ENCODE measurements at places on chromosomes 3 and 15. TPM values are rescaled to one million over a fixed set of nuclear protein-coding genes. Genes with fewer than 3 reads are reported as not detected.

- DNase-seq = peak; percentile 39
These were observed 20.3 kb downstream of the LAMP3 start for GRCh38 chr3:183142199-183142598.

GRCh38 chr3:11913316-11913715 is 66.6 kb upstream of the TAMM41 start:
- no peak for DNase-seq

DNA sequence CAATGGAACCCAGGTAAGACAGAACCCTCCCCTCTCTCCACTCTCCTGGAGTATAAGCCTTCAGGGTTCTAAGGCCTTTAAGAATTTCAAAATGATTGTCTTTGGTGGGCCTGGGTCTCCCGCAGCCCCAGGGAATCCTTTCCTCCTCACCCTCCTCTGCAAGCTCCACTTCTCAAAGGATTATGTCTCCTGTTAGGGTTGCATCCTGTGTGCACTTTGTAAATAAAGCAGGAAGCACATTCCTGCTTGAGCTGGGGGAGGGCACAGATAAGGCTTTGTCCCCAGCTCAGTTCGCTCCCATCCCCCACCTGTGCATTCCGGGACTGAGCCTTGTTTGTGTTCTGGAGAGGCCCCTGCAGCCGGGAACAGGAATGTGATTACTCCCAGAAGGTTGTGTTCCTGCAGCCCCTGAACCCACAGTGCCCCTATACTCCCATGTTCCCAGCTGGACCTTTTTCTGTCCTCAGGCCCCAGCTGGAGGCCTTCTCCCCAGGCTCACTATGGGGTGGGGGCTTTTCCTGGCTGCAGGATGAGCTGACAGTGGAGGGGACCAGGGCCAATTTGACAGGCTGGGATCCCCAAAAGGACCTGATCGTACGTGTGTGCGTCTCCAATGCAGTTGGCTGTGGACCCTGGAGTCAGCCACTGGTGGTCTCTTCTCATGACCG is 9.5 kb downstream of the TYRO3 start:
- peak; percentile 19 for DNase-seq

- DNase-seq = no peak
These were observed 148.9 kb downstream of the IL20RB start for GRCh38 chr3:137106612-137107240.

DNA sequence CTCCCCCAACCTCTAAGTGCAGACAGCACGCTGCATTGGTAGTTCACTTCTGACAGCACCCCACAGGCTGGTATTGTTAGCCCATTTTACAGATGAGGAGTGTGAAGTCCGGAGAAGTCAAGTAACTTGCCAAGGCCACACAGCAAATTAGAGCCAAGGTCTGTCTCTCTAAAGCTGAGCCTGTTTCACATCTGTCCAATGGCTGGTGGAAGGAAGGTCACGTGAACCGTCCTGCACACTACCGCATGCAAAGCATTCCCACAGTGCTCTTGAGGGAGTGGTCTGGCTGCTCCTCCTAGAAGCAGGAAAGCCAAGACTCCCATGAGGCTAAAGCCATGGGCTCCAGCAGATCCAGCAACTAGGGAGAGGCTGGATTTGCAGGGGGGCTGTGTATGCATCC is 50.0 kb downstream of the MGLL start:
- no peak for DNase-seq

The GPR62 gene
- not detected for total RNA-seq

The SUCLG2 gene
- total RNA-seq = 111 TPM

The RIOX2 gene
- total RNA-seq = 40.8 TPM

DNA sequence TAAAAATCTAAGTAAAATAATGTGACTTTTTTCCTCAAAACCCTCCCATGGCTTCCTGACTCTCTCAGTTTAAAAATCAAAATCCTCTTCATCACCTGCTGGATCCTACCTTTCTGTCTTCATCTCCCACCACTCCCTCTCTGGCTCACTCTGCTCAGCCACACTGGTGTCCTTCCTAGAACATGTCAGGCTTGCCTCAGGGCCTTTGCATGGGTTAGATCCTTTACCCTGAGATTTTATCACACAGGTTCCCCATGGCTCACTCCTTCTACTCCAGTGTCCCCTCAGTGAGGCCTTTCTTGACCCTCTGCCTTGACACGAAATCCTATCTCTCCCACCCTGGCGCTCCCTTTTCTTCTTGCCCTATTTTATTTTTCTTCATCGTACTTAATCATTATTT is 141.8 kb downstream of the RPL22L1 start:
- DNase-seq = no peak

The CCDC13 gene
- total RNA-seq = 0.17 TPM

- no peak for DNase-seq
These were observed 352.4 kb upstream of the TMCO5A start for GRCh38 chr15:37581866-37582532.

The ARHGEF26 gene
- total RNA-seq = 0.80 TPM

- no peak for DNase-seq
These were observed 44.7 kb upstream of the DLG1 start for GRCh38 chr3:197343111-197343510.

The ITGA11 gene
- 9.2 TPM for total RNA-seq

DNA sequence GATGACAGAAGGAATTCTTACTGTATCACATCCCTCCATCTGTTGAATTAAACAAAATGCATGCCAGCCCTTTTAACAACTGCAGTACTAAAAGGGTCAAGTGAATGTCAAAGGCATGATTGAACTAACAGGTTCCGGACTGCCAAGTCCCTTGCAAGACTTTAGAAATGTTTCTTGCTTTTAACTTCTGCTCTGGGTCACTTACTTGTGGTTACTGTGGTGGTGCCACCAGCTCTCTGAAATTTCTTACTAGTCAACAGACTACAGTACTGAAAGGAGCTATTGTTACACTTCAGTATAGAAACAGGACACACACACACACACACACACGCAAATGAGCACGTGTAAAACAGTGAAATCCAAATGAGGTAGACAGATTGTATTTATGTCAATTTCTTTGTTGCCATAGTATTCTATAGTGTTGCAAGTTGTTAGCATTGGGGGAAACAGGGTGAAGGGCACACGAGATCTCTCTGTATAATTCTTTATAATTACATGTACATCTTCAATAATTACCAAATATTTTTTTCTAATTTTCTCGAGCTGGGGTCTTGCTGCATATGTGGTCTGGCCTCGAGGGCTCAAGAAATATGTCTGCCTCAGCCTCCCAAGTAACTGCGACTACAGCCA is 79.9 kb upstream of the SLC25A26 start:
- peak; percentile 91 for DNase-seq

DNA sequence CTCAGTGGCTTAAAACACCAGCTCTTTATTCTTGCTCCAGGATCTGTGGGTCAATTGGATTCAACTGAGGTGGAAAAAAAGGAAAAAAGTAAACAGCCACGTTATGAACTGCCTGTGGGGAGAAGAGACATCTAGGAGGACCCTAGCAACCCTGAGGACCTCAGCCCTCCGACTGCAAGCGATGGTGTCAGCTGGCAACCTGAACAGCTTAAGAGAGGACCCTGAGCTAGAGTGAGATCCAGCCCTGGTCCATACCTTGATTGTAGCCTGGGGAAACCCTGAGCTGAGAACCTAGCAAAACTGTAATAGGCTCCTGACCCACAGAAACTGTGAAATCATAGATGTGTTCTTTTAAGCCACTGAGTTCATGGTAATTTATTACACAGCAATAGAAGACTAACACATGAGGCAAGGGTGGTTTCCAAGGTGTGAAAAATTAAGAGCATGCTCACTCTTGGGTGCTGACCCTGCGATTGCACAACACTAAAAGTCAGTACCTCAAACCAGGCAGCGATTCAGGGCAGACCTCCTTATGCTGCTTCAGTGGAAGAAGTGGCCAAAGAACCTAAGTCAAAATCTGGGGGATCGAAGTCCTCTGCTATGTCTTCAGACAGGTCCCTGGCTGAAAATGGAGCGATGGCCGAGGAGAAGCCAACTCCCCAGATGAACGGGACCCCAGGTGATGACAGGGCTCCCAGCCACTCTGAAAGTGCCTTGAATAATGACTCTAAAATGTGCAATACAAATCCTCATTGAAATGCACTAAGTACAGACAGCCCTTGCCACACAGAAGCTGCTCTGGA is 57.7 kb downstream of the GASK1A start:
- peak; percentile 16 for DNase-seq

GRCh38 chr3:63354160-63354559 is 76.1 kb downstream of the SYNPR start:
- no peak for DNase-seq

DNA sequence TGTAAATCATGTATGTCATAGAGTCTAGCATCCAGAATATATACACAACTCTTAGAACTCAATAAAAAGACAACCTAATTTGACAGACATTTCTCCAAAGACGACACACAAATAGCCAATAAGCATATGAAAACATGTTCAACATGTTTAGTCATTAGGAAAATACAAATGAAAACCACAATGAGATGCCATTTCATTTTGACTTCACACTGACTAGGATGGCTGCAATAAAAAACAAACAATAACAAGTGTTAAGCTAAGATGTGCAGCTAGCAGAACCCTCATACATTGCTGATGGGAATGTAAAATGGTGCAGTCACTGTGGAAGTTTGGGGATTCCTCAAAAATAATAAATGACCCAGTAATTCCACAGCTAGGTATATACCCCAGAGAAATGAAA is 16.4 kb downstream of the SPG11 start:
- DNase-seq = no peak

- no peak for DNase-seq
These were observed 442.5 kb downstream of the EPHB1 start for GRCh38 chr3:135237371-135238143.

The GUCA1C gene
- 3.9 TPM for total RNA-seq

The LRRC31 gene
- total RNA-seq = 1.2 TPM

DNA sequence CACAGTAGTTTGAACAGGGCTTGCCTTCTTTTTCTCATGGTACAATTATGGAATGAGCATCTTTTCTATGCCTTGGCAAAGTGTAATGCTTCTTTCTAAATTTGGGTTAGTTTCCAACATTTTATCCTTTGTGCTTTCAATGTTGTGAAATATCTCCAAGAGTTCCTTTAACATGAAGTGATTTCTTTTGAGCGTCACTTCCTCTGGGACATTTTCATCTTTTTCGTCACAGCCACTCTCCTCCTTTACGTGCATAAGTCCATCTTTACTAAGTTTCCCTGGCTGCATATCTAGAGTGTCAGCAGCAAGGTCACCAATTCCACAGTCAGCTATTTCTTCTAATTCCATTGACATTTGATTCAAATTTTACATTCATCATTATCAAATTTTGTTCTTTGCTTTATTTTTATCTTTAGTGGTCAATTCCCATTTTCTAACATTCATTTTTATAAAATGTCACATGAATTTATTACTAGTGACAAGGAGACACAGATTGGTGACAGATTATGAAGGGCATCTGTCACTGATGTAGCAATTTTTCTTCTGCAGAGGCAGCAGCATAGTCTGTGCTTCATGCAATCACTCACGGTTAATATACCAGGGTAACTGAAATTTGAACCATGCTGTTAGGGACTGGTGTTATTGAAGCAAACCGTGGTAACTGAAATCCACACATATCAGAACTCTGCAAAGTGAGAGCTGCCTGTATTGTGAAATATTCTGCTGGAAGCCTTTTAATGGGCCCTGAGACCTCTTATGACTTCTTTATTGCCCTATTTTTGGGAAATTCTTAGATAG is 126.5 kb upstream of the THBS1 start:
- peak; percentile 18 for DNase-seq

DNA sequence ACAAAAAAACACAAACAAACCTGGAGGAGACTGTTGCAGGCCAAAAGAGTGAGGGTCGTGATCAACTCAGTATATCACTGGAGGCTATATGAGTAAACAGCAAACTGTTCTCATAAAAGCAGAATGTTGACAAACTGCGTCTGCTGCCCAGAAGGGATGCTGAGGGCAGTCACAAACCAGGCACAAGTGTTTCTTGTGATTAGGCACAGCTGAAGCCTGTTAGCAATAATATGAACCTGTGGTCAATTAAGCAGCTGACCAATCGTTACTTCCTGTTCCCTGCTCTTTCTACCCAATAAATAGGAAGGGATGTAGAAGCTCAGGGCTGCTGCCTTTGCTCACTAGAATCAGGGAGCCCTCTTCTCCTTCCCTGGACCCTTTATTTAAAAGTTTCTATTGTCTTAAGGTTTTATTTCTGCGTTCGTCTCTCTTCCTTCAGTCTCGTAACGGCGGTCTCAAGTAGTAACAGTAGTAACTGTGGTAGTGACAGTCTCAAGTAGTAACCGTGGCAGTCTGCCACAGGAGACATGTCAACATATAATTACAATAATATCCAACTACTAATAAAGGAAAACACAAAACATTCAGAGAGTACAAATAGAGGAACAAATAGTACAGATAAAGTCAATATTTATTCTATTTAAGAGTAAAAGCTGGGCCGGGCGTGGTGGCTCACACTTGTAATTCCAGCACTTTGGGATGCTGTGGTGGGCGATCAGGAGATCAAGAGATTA is 698.4 kb upstream of the CCDC54 start:
- no peak for DNase-seq

The EPHB1 gene
- total RNA-seq = 17.4 TPM

The NCEH1 gene
- 57.2 TPM for total RNA-seq

DNA sequence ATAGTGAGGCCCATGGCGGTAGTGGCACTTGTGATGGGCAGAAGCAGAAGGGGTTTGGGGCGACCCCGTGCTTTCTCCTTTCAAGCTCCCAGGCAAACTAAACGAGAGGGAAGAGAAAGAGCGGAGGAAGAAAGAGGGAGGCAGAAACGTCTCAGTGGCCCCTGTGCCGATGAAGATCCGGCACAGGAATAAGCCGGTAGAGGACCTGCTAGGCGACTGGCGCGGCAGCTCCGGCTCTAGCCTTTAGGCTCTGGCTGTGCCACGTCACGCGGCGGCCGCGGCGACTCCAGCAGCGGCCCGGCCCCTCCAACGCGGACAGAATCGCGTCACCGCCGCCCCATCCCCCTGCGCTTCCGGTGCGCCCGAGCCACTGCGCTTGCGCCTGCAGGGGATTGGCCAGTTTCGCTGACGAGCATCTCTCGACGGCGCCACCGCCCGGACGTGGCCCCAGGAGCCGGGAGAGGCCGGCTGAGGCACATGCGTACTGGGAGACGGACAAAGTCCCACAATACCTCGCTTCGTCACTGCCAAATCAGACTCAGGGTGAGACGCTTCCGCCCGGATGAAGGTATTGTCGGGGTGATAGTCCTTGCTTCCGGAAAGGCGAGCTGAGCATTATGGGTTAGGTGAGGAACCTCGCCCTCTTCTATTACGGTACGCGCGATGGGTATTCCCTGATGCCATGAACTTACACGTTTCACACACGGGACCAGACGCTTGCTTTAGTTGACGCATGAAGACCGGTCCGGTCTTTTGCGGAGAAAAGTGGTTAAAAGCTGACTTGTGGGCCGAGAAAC is at the start of gene ARF4:
TSS of gene ARF4 (minus strand) at position 218 of the 797 bp plus-strand sequence. CDS start at position 14, 204 bp downstream.
- peak; percentile 99 for DNase-seq

DNA sequence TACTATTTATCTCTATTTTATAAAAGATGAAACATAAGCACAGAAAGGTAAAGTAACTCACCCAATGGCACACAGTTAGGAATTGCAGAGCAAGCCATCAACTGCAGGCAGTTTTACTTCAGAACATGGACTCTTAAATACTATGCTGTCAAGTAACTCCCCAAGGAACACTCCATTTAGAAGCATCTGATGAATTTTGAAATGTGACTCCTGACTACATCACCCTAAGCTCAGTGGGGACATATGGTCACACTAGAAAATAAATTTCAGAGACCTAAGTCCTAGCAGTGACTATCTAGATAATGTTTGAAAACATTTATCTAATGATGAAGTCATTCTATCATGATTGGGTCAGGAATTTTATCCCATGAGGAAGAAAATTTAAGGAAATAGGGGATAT is 272.8 kb upstream of the ARRDC4 start:
- DNase-seq = no peak

All from renal cortical epithelial cell (primary cell).